ENCODE measurements at places on chromosomes 3 and 15. TPM values are rescaled to one million over a fixed set of nuclear protein-coding genes. Genes with fewer than 3 reads are reported as not detected.

DNA sequence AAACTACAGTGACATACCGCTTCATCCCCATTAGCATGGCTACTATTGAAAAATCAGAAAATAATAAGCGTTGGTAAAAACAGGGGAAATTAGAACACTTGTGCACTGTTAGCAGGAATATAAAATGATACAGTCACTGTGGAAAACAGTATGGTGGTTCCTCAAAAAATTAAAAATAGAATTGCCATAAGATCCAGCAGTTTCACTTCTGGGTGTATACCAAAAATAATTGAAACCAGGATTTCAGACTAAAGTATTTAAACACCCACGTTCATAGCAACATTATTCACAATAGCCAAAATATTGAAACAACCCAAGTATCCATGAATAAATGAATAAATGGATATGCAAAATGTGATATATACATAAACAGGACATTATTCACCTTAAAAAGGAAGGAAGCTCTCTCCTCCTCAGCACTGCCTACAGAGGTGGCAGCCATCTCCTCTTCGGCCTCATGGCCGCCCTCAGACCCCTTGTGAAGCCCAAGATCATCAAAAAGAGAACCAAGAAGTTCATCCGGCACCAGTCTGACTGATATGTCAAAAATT, 34.1 kb downstream of the NGLY1 start:
- peaks cover 60% of the 10 kb centered on the region for H3K36me3 ChIP-seq
- H3K4me3 ChIP-seq = no peak overlapping the region
- H3K27me3 ChIP-seq = no peaks in the 10 kb centered on the region
- no peak for DNase-seq

The GPR149 gene
- not detected for total RNA-seq

DNA sequence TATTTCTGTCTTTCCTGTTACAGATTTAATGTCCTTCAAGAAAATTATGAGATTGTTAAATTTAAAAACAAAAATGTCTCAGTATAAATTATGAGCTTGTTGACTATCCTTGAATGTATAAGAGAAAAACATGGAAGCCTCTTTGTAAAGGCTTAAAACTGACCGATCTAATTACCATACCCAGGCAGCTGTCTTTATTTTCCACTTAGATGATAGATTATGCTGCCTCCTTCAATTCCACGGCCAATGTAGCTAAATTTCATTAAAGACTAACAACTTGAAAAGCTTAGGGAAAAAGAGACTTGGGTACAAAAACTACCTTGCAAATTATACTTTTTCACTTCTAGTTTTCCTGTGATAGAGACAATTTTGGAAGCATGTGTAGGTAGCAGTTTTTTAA, 88.3 kb downstream of the ATP10A start:
- peaks cover 7% of the 10 kb centered on the region for H3K36me3 ChIP-seq
- DNase-seq = no peak
- no peaks in the 10 kb centered on the region for H3K27me3 ChIP-seq
- no peak overlapping the region for H3K27ac ChIP-seq
- no peak overlapping the region for H3K4me3 ChIP-seq
- H3K4me1 ChIP-seq = peaks cover 19% of the 10 kb centered on the region

- H3K4me3 ChIP-seq = no peak overlapping the region
- H3K36me3 ChIP-seq = no peaks in the 10 kb centered on the region
- H3K4me1 ChIP-seq = no peaks in the 10 kb centered on the region
- DNase-seq = no peak
- H3K27ac ChIP-seq = no peak overlapping the region
- no peaks in the 10 kb centered on the region for H3K27me3 ChIP-seq
These were observed 454.1 kb downstream of the GRM7 start for GRCh38 chr3:7315037-7315436.

- no peak overlapping the region for H3K4me3 ChIP-seq
- H3K4me1 ChIP-seq = no peaks in the 10 kb centered on the region
- no peaks in the 10 kb centered on the region for H3K36me3 ChIP-seq
- no peaks in the 10 kb centered on the region for H3K27me3 ChIP-seq
These were observed 420.2 kb downstream of the SI start for GRCh38 chr3:164658125-164658524.

GRCh38 chr15:40247406-40247971, 8.6 kb downstream of the PAK6 start:
- no peak for DNase-seq
- no peaks in the 10 kb centered on the region for H3K4me1 ChIP-seq
- H3K36me3 ChIP-seq = no peaks in the 10 kb centered on the region
- H3K27ac ChIP-seq = no peak overlapping the region
- H3K4me3 ChIP-seq = no peak overlapping the region
- peaks cover 18% of the 10 kb centered on the region for H3K27me3 ChIP-seq
